ENCODE measurements at places on chromosomes 3 and 15. TPM values are rescaled to one million over a fixed set of nuclear protein-coding genes. Genes with fewer than 3 reads are reported as not detected.

DNA sequence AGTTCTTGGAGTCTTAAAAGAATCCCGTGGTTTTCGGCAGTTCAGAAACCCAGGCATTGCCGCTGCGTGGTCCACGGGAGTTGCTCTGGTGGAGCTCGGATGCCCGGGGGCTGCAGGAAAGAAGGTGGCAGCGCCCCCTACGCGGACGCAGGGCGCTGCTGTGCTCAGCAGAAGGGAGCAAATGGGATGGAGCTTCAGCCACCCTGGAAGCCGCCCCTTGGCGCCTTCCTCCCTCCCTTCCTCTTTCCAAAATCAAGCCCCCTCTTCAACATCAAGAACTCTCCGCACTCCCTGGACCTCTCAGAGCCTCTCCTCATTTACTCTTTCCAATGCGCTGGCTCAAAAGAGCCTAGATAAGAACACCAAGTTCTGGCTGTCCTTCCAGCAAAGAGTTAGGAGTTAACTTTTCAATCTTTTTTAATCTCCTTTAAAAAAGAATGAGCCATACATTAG lies 880 bp upstream of the CHRNA7 start:
- no peak overlapping the region for H3K27ac ChIP-seq
- H3K27me3 ChIP-seq: peaks cover 2% of the 10 kb centered on the region
- DNase-seq: peak; percentile 73
- no peaks in the 10 kb centered on the region for H3K36me3 ChIP-seq
- H3K4me3 ChIP-seq: no peak overlapping the region

DNA sequence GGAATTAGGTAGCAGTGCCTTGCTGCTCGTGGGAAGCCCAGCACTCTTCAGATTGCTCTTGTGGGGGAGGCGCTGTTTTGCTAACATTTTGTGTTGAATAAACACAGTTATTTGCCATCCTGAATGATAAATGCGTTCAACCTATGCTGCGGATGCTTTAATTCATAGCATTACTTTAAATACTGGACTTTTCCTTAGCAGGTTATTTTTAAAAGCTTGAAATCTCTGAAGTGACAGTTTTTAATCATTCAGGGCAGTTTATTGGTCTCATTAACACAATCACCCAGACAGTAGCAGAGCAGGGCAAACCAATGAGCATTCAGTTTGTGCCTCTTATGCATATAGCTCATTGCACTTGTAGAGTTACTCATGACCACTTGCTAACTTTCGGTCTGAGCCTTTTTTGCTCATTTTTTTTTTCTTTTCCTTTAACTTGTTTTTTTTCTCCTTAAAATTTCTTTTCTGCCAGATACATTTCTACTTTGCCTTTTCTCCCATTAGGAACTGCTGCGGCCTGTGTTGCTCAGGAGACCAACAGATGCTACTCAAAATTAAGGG lies 5.2 kb downstream of the CACNA2D3 start:
- H3K27ac ChIP-seq: no peak overlapping the region
- peaks cover 5% of the 10 kb centered on the region for H3K4me1 ChIP-seq
- peaks cover 49% of the 10 kb centered on the region for H3K27me3 ChIP-seq

- no peaks in the 10 kb centered on the region for H3K36me3 ChIP-seq
- no peaks in the 10 kb centered on the region for H3K4me1 ChIP-seq
- no peaks in the 10 kb centered on the region for H3K27me3 ChIP-seq
- DNase-seq: no peak
- no peak overlapping the region for H3K27ac ChIP-seq
- H3K4me3 ChIP-seq: no peak overlapping the region
Observed at GRCh38 chr15:91988655-91989054, 135.1 kb downstream of the SLCO3A1 start.

DNA sequence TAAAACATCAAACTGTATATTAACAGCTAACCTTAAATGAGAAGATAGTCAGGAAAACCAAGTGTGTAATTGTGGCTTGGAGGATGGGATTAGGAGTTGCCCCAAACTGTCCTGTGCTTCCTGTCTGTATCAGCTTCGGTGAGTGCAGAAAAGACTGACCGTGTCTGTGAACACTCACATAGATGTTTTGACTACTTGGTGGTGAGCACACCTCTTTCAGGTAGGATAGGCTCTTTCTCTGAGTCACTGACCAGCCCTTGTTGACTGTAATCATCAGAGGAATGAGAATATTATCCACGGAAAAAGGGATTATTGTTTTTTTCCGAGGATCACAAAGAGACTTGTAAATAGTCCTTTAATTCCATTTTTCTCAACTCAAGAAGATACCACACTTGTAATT lies 51.5 kb downstream of the GMNC start:
- H3K4me3 ChIP-seq: no peak overlapping the region
- H3K4me1 ChIP-seq: no peaks in the 10 kb centered on the region
- no peak overlapping the region for H3K27ac ChIP-seq
- no peaks in the 10 kb centered on the region for H3K27me3 ChIP-seq

- H3K27ac ChIP-seq: no peak overlapping the region
- H3K27me3 ChIP-seq: no peaks in the 10 kb centered on the region
- no peak overlapping the region for H3K4me3 ChIP-seq
- peak; percentile 51 for DNase-seq
- H3K4me1 ChIP-seq: no peaks in the 10 kb centered on the region
Observed at GRCh38 chr3:195240939-195241338, 30.0 kb downstream of the XXYLT1 start.

- no peak overlapping the region for H3K27ac ChIP-seq
- peaks cover 3% of the 10 kb centered on the region for H3K36me3 ChIP-seq
- no peaks in the 10 kb centered on the region for H3K27me3 ChIP-seq
- H3K4me3 ChIP-seq: no peak overlapping the region
- DNase-seq: no peak
Observed at GRCh38 chr3:124385996-124386395, 344.3 kb upstream of the UMPS start.

DNA sequence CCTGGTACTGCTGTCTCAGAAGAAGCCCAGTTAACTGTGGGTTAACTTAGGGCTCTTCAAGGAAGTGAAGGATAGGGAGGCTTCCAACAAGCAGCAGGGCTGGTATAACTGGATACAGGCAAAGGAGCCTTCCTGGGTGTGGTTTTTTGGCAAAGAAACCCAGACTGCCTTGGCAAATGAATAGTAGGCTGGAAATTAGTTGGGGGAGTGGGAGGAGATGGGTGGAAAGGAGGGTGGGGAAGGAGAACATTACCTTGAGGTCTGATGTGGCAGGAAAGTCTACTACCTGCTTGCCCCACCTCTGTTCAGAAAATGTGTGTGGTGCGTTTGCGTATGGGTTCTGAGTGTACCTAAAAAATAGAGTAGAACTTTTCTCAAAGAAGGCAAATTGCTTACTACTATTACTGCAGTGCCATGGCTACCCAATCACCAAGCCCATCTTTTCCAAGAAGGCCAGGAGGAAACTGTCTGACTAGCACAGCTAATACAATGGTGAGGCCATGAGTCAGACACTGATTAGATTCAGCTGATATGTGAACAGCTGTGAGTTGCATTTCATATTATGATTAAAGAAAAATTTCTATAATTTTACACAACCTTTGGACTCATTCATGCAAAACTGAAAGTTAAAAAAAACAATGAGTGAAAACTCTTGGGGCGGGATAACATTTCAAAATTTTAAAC lies 55.2 kb downstream of the SPTSSB start:
- no peak overlapping the region for H3K27ac ChIP-seq
- DNase-seq: no peak
- H3K4me1 ChIP-seq: no peaks in the 10 kb centered on the region
- H3K4me3 ChIP-seq: no peak overlapping the region
- no peaks in the 10 kb centered on the region for H3K27me3 ChIP-seq

- H3K27me3 ChIP-seq: no peaks in the 10 kb centered on the region
- no peak overlapping the region for H3K4me3 ChIP-seq
- no peak for DNase-seq
- peaks cover 3% of the 10 kb centered on the region for H3K4me1 ChIP-seq
- no peak overlapping the region for H3K27ac ChIP-seq
Observed at GRCh38 chr3:126257984-126258383, 77.6 kb upstream of the ALDH1L1 start.

DNA sequence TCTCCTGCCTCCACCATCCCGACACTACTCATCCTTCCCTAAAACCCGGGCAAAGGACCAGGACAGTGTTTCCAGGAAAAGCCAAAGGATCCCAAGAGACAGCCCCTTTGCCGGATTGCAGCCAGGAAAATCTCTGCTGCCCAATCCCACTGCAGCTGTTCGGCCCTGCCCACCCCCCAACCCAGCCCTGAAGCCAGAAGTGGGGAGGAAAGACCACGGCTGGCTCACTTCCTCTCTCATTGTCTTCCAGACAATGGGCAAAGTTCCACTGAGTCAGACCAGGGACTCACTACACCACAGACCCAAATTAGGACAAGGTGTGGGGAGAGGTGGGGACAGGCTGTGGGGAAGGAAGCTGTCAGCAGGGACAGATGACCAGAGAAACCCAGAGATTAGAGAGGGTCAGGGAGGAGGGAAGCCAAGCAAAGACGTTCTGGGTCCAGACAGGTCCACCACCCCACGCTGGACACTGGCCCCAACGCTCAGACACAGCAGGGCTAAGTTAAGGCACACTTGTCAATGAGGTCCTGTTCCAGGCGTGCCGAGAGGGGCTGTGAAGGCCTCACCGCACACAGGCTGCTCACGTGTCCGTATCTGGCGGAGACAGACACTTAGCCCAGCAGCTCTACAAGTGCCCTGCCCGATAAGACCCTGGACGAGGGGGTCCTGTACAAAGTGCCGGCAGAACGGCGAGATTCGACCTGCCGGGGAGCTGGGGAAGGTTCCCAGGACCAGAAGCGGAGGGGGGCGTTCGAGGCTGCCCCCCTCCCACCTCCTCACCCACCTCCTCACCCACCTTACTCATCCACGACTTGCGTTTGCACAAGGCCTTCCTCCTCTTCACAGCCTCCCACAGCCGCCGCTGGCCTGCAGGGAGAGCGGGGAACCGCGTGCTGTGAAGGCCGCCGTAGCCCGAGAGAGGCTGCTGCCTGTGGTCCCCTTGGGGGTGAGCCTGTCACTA lies 21.9 kb downstream of the TNK2 start:
- H3K4me1 ChIP-seq: peaks cover 5% of the 10 kb centered on the region
- H3K36me3 ChIP-seq: peaks cover 3% of the 10 kb centered on the region
- no peak overlapping the region for H3K4me3 ChIP-seq
- H3K27me3 ChIP-seq: no peaks in the 10 kb centered on the region
- DNase-seq: peak; percentile 71

- H3K27me3 ChIP-seq: no peaks in the 10 kb centered on the region
- H3K36me3 ChIP-seq: no peaks in the 10 kb centered on the region
- no peak overlapping the region for H3K27ac ChIP-seq
- peaks cover 9% of the 10 kb centered on the region for H3K4me1 ChIP-seq
- H3K4me3 ChIP-seq: no peak overlapping the region
- DNase-seq: no peak
Observed at GRCh38 chr15:63448266-63448665, 56.1 kb upstream of the USP3 start.

GRCh38 chr3:123353850-123354233 lies 95.0 kb downstream of the ADCY5 start:
- no peaks in the 10 kb centered on the region for H3K36me3 ChIP-seq
- DNase-seq: no peak
- no peaks in the 10 kb centered on the region for H3K4me1 ChIP-seq
- peak overlapping the region; percentile 58 for H3K27ac ChIP-seq

GRCh38 chr15:92315595-92316211 lies 78.0 kb upstream of the ST8SIA2 start:
- no peak overlapping the region for H3K4me3 ChIP-seq
- no peak overlapping the region for H3K27ac ChIP-seq
- H3K4me1 ChIP-seq: no peaks in the 10 kb centered on the region
- H3K36me3 ChIP-seq: no peaks in the 10 kb centered on the region

DNA sequence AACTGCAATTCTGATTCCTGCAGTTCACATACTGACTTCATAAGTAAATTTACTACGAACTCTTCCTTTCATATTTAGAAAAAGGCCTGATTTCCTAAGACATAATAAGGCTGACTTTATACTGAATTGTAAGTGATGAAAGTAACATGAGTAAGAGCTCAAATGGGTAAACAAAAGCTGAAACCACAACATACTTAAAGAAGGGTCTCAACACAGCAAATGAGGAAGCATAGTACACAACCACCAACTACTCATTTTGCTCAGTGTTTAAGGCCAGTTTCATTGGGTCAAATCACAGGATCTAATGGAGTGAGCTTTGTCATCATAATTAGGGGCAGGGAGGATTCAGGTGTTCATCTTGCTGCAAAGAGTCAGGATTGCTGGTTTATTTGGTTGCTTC lies 81.4 kb downstream of the SETD2 start:
- no peak for DNase-seq
- H3K36me3 ChIP-seq: peaks cover 23% of the 10 kb centered on the region
- no peak overlapping the region for H3K27ac ChIP-seq
- no peak overlapping the region for H3K4me3 ChIP-seq
- H3K4me1 ChIP-seq: no peaks in the 10 kb centered on the region
- H3K27me3 ChIP-seq: no peaks in the 10 kb centered on the region

DNA sequence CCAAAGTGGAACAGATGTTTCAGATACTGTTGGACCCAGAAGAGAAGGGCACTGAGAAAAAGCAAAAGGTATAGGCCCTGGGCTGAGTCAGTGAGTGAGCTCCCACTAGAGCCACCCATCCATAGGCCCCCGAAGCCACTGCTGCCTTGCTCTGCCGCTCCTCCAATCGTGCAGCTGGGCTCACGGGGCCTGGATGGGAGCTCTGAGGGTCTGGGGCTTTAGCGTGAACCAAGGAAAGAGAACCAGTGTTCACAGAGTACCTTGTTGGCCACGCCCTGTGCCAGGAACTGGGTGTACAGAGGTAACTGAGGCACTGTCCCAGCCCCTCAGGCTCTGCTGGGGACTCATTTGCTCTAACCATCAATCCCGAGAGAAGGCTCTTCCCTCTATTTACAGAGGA lies 4.7 kb downstream of the UNC45A start:
- no peaks in the 10 kb centered on the region for H3K27me3 ChIP-seq
- peaks cover 14% of the 10 kb centered on the region for H3K4me1 ChIP-seq
- DNase-seq: no peak
- peaks cover 44% of the 10 kb centered on the region for H3K36me3 ChIP-seq

DNA sequence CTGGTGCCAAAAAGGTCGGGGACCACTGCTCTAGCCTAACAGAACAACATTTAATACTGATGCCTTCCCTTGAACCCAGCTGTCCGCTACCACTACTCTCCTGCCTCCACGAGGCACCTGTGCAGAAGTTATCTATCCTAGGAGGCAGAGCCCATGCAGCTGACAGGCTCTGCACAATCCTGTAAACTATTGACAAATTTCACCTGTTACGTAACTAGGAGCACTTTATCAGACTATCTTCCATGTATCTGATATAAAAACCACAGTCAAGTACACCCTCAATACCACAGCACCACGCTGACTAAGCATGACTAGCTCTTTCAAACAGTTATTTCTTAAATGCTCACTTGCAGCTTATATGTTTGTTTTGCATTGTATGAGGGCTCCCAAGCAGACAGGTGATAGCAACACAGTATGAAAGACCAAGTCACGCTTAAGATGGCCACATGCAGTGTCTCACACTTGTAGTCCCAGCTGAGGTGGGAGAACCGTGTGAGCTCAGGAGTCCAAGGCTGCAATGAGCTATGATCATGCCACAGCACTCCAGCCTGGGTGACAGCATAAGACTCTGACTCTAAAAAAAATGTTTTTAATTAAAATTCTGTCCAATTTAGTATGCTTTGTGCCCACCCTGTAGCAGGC lies 4.5 kb upstream of the IL17RC start:
- no peaks in the 10 kb centered on the region for H3K27me3 ChIP-seq
- no peaks in the 10 kb centered on the region for H3K36me3 ChIP-seq
- H3K27ac ChIP-seq: no peak overlapping the region

- no peak overlapping the region for H3K27ac ChIP-seq
- H3K27me3 ChIP-seq: no peaks in the 10 kb centered on the region
- no peak overlapping the region for H3K4me3 ChIP-seq
- DNase-seq: no peak
Observed at GRCh38 chr3:171491361-171491760, 31.2 kb upstream of the TNIK start.

- H3K36me3 ChIP-seq: no peaks in the 10 kb centered on the region
- H3K27me3 ChIP-seq: peaks cover 4% of the 10 kb centered on the region
Observed at GRCh38 chr15:79680720-79681119, 216.1 kb downstream of the MTHFS start.

Gene GP9
- 3.0 TPM for total RNA-seq

Gene PLXND1
- total RNA-seq: 233 TPM

Gene EPHB1
- total RNA-seq: 2.1 TPM

Gene MINAR1
- total RNA-seq: 0.37 TPM

Gene HTR3E
- not detected for total RNA-seq

Gene COL6A5
- 7.4 TPM for total RNA-seq

All from lung (tissue), 17 donors.